ENCODE measurements at places on chromosomes 1 and 21. TPM values are rescaled to one million over a fixed set of nuclear protein-coding genes. Genes with fewer than 3 reads are reported as not detected.

Gene HTR6
- total RNA-seq: not detected

- H3K27ac ChIP-seq: peak overlapping the region; percentile 49
- no peaks in the 10 kb centered on the region for H3K36me3 ChIP-seq
- peaks cover 9% of the 10 kb centered on the region for H3K4me1 ChIP-seq
- peak; percentile 86 for DNase-seq
- no peaks in the 10 kb centered on the region for H3K27me3 ChIP-seq
Observed at GRCh38 chr1:50873458-50874187, 86.4 kb downstream of the FAF1 start.

- peaks cover 49% of the 10 kb centered on the region for H3K36me3 ChIP-seq
- H3K27ac ChIP-seq: no peak overlapping the region
- H3K27me3 ChIP-seq: no peaks in the 10 kb centered on the region
- no peak overlapping the region for H3K4me3 ChIP-seq
- DNase-seq: no peak
Observed at GRCh38 chr1:58695206-58695605, 4.7 kb downstream of the MYSM1 start.

DNA sequence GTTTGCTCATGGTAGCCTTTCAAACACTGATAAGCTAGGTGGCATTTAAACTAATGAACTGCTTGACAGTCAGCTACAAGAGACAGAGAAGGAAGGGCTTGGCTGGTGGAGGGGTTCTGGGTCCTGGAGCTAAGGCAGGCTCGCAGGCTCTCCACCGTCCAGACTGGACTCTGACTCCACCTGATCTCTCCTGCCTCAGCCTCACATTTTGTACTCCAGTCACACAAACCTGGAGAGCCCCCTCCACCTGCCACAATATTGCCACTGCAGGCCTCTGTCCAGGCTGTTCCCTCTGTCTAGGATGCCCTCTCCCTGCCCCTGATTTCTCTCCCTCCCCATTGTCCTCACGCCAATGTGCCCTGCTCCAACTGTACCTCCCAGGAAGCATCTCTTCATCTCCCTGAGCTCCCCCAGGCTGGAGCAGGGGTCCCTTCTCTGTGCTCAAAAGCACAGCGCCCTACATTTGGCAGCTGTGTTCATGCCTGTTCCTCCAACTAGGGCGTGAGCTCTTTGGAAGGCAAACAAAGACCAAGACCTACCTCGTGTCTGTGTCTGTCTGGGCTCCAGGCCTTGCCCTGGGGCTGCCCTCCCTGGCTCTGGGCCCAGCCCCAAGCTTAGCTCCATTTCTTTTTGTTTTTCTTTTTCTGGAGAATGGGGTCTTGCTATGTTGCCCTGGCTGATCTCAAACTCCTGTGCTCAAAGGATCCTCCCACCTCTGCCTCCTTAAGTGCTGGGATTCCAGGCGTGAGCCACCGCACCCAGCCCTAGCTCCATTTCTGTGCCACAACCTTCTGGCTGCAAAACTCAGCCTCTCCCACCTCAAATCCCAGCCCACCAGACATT is 2.9 kb downstream of the TIE1 start:
- no peak overlapping the region for H3K4me3 ChIP-seq
- H3K27me3 ChIP-seq: no peaks in the 10 kb centered on the region
- no peak overlapping the region for H3K27ac ChIP-seq
- no peaks in the 10 kb centered on the region for H3K36me3 ChIP-seq
- no peaks in the 10 kb centered on the region for H3K4me1 ChIP-seq
- no peak for DNase-seq

- H3K4me1 ChIP-seq: peaks cover 43% of the 10 kb centered on the region
- H3K27me3 ChIP-seq: no peaks in the 10 kb centered on the region
- no peak for DNase-seq
- no peak overlapping the region for H3K4me3 ChIP-seq
- H3K36me3 ChIP-seq: peaks cover 1% of the 10 kb centered on the region
Observed at GRCh38 chr1:27438621-27439061, 46.2 kb downstream of the GPR3 start.

DNA sequence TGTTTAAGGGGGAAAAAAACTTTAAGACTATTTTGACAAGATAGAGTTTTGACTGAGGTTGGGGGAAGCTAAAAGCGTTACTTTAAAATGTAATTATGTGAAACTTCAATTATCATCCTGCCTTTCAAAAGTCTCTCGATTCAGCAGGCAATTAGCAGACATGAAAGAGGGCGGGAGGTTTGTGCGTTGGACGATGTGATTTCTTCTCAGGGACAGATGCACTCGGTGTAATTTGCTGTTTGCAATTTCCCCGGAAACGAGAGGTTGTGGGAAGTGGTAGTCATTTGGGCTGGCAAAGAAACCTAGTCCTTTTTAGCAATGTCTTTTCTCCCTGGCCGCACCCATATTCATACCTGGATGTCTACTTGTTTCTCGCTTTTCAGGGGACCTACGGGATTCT is 27.1 kb downstream of the KAZN start:
- H3K4me1 ChIP-seq: no peaks in the 10 kb centered on the region
- H3K36me3 ChIP-seq: no peaks in the 10 kb centered on the region
- no peak overlapping the region for H3K27ac ChIP-seq
- DNase-seq: no peak

DNA sequence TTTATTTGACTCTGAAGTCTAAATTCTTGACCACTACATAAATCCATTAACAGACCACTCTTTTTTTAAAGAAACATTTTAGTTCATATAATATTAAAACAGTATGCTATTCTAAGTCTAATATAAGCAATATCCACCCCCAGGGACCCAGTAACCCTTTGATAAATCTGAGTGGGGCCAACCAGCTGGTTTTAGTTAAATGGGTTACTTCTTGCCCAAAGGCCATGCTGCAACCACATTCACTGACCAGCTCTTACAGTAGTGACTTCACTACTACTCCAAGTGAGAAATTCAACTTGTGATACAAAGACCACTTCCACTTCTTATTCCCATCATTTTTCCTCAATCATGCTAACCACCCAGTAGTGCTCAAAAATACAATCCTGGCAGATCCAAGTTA is 20.5 kb downstream of the FUBP1 start:
- peaks cover 71% of the 10 kb centered on the region for H3K36me3 ChIP-seq
- H3K27ac ChIP-seq: no peak overlapping the region
- H3K4me3 ChIP-seq: no peak overlapping the region
- DNase-seq: no peak
- peaks cover 22% of the 10 kb centered on the region for H3K4me1 ChIP-seq

Measured in activated CD8-positive, alpha-beta memory T cell treated with anti-CD3 and anti-CD28 coated beads, Interleukin-2, amount 10 ng/mL, durations not matched to agents 7 days and 5 days (primary cell).